ENCODE measurements at places on chromosomes 13 and 19. TPM values are rescaled to one million over a fixed set of nuclear protein-coding genes. Genes with fewer than 3 reads are reported as not detected.

The MBD3L3 gene
- not detected for polyA plus RNA-seq

The ZNF878 gene
- not detected for polyA plus RNA-seq

The ZNF439 gene
- polyA plus RNA-seq, result 1.4 TPM

The DCT gene
- 0.24 TPM for polyA plus RNA-seq

The MYO1F gene
- 2.0 TPM for polyA plus RNA-seq

The ZNF610 gene
- polyA plus RNA-seq, result 0.39 TPM

The IZUMO2 gene
- not detected for polyA plus RNA-seq

The LENG9 gene
- 19.7 TPM for polyA plus RNA-seq

The VSIG10L gene
- polyA plus RNA-seq, result 1.7 TPM

The ANGPTL8 gene
- 7.4 TPM for polyA plus RNA-seq

The OXGR1 gene
- 0.39 TPM for polyA plus RNA-seq

The KLHL1 gene
- polyA plus RNA-seq, result not detected

The MBD3L1 gene
- polyA plus RNA-seq, result not detected

The DZIP1 gene
- 3.3 TPM for polyA plus RNA-seq

The SLC7A9 gene
- 0.15 TPM for polyA plus RNA-seq

The TINCR gene
- polyA plus RNA-seq, result 2.6 TPM

The KCNJ14 gene
- polyA plus RNA-seq, result 0.17 TPM

The TSHZ3 gene
- 3.9 TPM for polyA plus RNA-seq

The PROZ gene
- not detected for polyA plus RNA-seq

The ZNF418 gene
- 2.2 TPM for polyA plus RNA-seq

The FGF22 gene
- polyA plus RNA-seq, result 0.22 TPM
